ENCODE measurements at places on chromosomes 4 and X.

DNA sequence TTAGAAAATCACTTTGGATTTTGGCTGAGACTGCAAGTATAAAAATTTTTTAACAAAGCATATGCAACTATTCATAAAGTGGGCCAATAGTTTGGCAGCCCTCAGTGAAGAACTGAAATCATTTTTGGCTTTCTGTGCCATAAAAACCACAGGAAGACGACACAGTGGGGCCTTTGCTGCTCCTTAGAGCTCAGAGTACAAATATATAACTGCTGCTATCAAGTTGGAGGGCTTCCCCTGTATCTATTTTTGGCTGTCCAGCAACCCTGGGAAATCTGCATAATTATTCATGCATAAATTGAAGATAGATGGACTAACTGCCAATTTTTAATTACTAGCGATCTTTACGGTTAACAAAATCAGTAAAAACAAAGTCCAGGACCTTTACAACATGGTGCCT lies 51.5 kb upstream of the FTHL17 start:
- no peak for DNase-seq

DNA sequence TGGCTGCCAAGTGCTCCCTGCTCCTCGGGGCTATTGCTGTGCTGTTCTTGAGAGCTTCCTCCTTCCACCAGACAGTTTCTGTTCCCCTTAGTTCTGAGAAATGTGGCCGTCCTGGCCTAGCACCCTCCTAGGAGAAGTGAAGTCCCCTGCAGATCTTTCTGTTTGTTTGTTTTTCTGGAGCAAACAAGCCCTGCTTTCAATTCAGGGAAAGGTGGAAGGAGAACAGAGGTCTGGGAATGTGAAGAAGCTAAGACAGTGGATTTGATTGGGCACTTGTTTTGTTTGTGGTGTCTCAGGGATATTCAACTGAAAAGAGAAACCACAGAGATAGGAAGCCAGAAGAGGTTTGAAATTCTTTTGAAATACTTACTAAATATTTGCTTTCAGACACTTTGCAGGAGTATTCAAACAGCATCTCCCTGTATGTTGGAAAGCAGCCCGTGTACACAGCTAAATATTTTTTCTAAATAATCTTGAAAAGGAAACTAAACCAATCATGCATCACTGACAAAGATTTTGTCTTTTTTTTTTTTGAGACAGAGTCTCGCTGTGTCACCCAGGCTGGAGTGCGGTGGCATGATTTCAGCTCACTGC lies 36.5 kb upstream of the PPM1K start:
- no peak for DNase-seq

GRCh38 chr4:108313546-108314339 lies 145.0 kb upstream of the LEF1 start:
- DNase-seq, result no peak

GRCh38 chr4:177308847-177309521 lies 690 bp upstream of the NEIL3 start:
- no peak for DNase-seq

DNA sequence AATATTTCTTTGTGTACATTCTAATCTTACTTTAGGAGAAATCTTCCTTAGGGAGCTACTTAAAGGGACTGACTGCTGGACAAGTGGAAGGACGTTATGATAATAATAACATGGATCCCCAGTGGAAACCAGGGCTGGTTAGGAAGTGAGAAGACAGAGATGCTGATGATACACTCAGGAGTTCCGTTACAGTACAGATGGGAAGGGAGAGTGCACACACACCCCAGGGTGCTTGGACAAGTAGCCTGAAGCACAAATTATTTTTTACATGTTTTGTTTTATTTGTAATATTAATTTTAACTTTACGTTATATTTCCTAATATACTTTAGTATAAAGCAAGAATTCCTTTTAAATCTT lies 84.1 kb downstream of the BMPR1B start:
- DNase-seq, result no peak

DNA sequence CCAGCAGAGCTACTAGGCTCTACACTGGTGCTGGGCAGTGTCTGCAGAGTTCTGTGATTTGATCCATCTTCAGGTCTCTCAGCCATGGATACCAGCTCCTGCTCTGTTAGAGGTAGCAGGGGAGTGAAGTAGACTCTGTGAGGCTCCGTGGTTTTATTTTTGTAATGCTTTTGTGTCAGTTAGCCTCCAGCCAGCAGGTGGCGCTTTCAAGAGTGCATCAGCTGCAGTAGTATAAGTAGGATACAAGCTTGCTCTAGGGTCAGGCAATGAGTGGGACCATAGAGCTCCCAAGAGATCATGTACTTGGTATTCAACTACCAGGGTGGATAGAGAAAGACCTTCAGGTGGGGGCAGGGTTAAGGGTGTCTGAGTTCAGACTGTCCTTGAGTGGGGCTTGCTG lies 362.5 kb upstream of the TRAM1L1 start:
- DNase-seq, result no peak

DNA sequence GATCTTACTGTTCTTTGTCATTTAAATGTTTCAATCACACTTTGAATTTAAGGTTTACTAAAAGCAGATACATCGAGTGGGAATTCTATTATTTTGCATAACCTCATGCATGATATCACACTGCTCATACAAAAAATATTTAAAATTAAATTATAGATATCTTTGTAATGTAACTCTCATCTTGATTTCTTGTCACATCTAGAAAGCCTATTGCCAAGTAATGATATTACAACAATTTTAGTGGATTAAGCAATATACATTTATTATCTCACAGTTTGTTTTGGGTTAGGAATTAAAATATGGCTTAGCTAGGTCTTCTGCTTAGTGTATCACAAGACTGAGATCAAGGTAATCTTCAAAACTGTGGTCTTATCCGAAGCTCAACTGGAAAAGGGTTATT lies 865.0 kb downstream of the CCSER1 start:
- no peak for DNase-seq

- no peak for DNase-seq
Observed at GRCh38 chr4:164892018-164892417, 15.0 kb downstream of the APELA start.

DNA sequence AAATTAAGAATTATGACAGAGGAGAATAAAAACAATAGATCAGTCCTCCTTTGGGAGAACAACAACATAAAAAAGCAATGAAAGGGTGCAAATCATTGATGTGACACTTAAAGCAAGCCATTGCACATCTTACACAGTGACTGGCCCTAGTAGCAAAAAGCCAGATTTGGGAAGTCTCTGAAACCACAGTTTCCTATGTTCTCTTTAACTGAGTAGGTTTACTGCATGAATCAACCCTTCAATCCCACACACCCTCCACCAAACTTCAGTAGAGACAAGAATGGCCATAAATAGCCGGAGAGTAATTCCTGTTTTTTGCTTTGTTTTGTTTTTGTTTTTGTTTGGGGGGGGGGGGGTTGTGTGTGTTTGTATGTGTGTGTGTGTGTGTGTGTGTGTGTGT lies 180.8 kb downstream of the VEGFC start:
- DNase-seq, result no peak

- no peak for DNase-seq
Observed at GRCh38 chrX:114267142-114267541, 316.7 kb upstream of the HTR2C start.

- no peak for DNase-seq
Observed at GRCh38 chr4:5892323-5893003, 423 bp downstream of the CRMP1 start.

DNA sequence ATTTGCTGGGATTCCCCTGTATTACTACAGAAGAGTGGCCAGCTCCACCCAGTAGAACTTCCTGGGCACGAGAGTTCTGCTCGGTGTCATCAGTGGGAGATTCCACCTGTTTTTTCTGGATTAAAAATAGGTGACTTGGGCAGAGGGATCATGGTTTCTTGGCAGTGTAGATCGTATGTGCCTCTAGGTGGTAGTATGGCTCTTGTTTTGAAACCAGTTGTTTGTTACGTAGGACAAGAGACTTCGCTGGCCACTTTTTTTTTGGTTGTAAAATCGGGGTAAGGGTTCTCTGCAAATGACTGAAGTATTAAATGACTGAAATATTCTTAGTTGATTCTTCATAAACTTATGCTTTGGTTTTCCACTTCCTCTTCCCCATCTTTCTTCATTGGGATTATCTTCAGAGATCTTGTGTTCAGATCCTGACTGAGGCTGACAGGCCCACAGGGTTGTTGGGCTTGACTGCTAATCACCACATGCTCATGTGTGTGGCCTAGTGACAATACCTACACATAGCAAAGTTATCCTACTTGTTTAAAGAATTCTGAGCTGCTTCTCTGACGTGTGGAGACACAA lies 43.8 kb upstream of the WDR1 start:
- DNase-seq, result no peak

- DNase-seq, result no peak
Observed at GRCh38 chrX:134713618-134714107, 55.4 kb upstream of the PLAC1 start.

GRCh38 chr4:48490680-48491513 lies 845 bp downstream of the ZAR1 start:
- no peak for DNase-seq

- peak; percentile 10 for DNase-seq
Observed at GRCh38 chr4:173257732-173258717, 76.1 kb downstream of the HMGB2 start.

DNA sequence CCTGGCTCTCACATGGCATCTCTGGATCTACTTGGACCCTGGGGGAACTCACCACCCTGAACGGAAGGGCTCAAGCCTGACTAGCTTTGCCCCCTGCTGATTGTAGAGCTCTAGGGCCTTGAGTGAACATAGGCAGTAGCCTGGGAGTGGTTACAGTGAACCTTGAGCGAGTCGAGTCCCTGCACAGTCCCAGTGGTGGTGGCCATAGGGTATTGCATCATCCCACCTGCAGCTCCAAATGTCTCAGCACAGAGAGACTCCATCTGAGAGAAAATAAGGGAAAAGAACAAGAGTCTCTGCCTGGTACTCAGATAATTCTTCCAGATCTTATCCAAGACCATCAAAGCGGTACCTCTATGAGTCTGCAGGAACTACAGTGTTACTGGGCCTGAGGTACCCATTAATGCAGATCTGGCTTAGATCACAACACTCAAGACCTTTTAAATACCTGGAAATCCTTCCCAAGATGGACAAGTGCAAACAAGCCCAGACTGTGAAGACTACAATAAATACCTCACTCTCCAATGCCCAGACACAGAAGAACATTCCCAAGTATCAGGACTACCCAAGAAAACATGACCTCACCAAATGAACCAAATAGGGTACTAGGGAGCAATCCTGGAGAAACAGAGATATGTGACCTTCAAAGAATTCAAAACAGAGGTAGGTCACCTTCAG lies 167.5 kb upstream of the TET2 start:
- DNase-seq, result no peak

GRCh38 chrX:148322906-148323305 lies 177.5 kb upstream of the AFF2 start:
- no peak for DNase-seq

- DNase-seq, result no peak
Observed at GRCh38 chr4:336099-336892, 1.3 kb upstream of the ZNF141 start.

GRCh38 chr4:87356832-87357526 lies 34.0 kb downstream of the HSD17B11 start:
- no peak for DNase-seq

DNA sequence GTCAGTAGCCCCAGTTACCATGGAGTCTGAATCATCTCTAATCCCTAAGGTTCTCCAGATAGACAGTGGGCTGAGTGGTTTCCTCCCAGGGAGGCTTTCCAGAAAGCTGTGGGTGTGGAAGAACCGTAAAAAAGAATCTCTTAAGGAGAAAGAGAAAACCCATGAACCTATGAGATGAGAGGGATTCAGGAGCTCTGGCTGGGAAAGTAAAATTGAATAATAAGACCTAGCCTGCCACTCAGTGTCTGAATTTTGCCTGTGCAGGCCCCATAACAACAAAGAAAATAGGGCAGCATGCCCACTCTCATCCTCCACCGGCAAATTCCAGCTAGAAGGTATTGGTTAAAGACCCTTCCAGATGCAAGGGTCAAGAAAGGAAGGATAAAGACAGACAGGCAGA lies 16.9 kb downstream of the AWAT2 start:
- no peak for DNase-seq

GRCh38 chr4:185254434-185254833 lies 45.0 kb downstream of the SNX25 start:
- no peak for DNase-seq

- no peak for DNase-seq
Observed at GRCh38 chrX:71543316-71543715, 10.4 kb downstream of the OGT start.

DNA sequence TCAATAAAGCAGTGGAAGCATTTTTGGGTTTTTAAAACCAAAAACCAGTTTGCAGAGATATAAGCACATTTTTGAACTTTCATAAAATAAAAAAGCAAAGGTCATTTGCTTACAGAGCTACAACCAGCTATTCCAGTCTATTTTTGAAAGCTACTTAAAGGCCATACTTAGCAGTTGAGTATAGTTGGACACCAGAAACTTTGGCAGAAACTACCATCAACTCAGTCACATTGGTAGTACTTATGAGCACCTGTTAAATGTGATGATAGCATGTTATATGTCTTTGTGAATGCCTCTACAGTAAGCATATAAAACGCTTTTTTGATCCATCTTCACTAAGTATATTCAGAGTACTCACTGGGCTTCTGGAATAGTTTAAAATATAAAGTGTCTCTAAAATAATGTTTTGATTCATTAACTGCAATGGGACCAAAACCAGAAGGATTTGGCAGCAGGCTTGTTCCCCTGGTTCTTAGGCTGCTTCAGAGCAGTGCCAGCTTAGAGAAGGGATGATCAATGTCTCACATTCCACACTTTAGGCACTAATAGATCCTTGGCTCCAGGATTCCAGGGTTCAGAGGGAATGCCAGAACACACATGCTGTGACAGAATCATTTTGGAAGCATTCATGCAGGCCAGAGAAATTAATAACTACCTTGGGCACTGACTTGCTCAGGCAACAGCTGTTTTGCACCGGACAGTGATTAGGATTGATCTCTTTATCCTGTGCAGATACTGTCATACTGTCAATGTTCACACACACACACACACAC lies 103.9 kb downstream of the IQCM start:
- no peak for DNase-seq

GRCh38 chr4:8507624-8508023 lies 67.0 kb downstream of the TRMT44 start:
- no peak for DNase-seq

DNA sequence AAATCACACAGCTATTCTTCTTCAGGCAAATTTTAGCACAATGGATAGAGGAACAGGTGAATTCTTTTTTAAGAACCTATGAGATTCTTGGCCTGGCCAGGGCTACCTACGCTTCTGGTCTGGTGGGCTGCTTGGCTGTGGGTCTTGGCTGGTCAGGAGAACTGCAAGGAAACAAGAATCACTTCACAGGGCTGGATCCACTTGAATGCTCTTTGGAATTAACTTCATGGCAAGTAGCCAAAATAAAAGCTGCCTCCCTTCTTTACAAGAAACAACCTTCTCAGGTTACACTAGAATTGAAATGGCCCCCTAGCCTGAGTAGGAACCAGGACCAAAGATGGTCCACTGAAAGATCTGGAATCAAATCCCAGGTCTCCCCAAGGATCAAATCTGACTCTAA lies 519.1 kb downstream of the IQCM start:
- DNase-seq, result no peak

- DNase-seq, result no peak
Observed at GRCh38 chr4:184246426-184246825, 28.8 kb upstream of the ENPP6 start.

- DNase-seq, result no peak
Observed at GRCh38 chr4:108611365-108611764, 9.0 kb upstream of the RPL34 start.

- DNase-seq, result no peak
Observed at GRCh38 chr4:101155945-101156344, 191.4 kb downstream of the PPP3CA start.

All from NCI-H524 treated with DMSO at 0.1 percent for 48 hours (cell line).